ENCODE measurements at places on chromosomes 12 and 14.

DNA sequence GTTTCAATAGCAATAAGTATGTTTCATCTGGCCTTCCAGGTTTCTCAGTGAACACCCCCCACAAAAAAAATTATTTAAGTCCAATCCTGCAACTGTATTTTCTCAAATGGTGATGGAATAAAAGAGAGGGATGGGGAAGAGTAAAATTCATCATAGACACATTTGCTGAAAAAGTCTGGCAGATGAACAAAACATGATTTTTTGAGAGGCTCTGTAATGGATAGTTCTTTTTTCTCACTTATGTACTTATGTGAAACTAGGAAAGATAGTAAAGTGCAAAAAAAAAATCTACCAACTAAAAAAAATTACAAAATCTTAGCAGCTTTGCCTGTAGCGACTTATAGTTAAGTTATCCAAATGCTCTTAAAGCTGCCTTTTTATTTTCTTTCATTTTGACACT, 412.4 kb downstream of the FOXG1 start:
- DNase-seq, result no peak

DNA sequence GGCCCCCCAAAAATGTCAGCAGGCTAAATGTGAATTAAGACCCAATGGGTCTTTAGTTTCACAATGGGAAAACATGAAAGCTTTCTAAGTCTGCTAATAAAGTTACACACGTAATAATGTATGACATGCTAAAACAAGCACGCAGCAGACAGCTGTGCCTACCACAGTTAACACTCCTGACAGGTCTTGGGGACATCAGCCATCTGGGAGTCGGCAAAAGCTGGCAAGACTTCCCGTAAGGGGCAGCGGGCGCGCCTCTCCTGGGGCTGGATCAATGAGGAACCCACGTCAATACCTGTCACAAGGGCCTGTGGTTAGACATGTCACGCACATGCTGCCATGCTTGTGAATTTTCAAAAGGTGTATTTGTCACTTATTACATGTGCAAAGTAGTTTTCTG, 45.0 kb downstream of the ACTN1 start:
- no peak for DNase-seq

DNA sequence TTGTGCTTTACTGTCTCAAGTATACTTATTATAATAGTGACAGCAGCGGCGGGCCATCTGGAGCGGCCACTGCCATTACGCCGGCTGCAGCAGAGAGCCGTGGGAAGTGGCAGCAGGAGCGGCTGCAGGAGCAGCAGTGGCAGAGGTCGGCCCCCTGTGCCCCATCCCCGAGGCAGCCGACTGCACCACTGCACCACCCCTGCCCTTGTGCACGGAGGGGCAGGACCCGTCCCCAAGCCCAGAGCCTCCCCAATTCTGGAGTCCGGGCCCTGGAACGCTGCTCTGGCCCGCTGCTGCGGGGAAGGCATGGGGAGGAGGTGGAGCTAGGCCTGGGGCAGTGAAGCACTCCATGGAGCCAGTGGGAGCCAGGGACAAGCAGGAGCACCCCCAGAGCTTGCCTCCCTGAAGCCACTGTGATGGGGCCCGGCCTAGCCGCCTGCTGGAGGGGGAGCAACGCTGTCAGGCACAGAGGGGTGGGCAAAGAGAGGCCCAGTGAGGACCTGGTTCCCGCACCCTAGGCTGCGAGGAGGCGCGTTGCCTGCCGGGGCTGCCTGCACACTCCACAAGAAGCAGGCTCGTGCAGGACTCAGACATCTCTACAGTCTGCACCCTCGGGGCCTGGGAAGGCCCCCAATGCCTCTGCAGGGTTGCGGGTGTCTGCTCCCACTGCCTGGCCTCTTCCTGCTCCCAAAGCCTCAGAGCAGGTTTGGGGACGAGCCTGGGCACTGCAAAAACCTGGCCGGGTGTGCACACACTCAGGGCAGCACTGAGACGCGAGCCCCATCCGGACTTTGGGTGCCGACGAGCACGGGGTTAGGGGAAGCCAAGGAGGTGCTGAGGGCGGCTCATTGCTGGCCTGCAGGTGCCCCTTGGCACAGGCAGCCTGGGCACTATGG, 74.2 kb upstream of the RASSF8 start:
- DNase-seq, result no peak

DNA sequence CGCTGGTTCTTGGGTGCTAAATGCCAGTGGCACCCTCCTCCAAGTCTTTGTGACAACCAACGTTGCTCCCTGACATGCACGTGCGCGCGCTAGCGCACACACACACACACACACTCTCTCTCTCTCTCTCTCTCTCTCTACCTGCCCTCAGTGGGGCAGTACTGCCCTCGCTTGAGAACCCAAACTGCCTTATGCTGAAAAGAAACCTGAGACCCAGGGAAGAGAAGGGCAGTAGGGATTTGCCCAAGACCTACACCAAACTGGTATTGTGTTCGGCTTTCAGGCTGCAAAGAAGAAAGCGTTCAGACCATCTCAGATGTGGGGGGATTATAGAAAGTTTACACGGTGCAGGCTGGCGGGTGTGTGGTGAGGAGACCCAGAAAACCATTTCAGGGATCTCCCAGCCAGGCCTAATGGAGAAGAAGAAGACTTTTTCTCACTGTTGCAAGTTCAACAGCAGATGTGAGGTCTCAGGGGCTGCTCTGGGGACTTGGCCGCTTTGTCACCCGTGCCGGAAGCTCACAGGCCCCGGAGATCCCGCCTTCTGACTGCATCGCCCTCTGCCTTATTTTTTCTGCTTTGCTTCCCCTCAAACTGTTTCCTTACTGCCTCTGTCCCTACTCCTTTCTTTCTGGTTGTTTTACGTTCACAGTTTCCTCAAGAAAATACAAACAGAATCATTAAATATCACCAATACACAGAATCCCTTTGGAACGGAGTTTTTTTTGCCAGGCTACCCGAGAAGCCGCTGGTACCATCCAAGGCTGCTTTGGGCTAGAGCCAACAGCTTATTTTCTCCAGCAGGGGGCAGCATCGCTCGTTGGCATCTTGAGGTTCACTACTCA, 82.4 kb downstream of the PPM1A start:
- peak; percentile 81 for DNase-seq

DNA sequence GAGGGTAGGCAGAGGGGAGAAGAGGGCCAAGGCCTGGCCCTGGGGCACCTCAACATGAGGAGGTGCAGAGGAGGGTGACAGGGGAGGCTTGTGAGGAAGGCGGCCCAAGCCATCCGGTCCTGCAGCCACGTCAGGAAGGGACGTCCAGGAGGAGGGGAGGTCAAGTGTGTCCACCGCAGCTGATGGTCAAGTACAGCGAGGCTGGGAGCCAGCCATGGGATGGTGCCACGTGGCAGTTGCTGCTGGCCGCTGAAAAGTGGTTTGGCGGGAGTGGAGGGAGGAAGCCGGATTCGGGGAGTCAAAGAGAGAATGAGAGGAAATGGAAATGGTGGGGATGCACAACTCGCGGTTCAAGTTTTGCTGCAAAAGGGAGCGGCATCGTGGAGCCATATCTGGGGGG, 41.2 kb downstream of the PRIMA1 start:
- no peak for DNase-seq

- DNase-seq, result no peak
Measured at GRCh38 chr12:65911321-65911720, 87.0 kb downstream of the HMGA2 start.

- no peak for DNase-seq
Measured at GRCh38 chr14:101232340-101233020, 328.8 kb upstream of the DIO3 start.

GRCh38 chr12:124814741-124815613, 48.7 kb downstream of the SCARB1 start:
- no peak for DNase-seq

DNA sequence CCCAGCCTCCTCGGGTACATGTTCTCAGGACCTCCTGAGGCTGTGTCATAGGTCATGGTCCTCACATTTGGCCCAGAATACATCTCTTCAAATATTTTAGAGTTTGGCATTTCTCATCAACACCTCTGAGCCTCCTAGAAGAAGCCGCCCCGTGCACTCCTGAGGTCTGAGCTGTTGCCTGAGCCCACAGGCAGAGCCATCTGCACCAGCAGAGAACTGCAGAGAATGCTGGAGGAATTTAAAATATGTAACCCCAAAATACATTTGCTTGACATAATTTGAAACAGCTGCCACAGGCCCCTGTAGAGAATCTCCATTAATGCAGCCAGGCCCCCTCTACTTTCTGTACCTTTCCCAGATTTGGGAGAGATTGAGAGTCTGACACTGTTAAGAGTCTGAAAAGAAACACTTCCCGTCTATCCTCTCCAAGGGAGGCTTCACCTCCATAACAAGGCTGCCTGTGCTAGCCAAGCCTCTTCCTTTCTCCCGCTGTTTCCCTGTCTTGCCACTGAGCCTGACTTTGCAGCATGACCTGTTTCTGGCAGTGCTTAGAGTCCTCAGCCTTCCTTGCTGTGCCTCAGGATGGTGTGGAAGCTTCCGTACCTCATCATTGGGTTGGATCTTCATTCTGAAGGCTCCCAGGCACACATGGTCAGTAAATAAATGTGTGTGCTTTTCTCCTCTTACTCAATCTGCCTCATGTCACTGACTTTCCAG, 95.4 kb upstream of the SFSWAP start:
- no peak for DNase-seq

DNA sequence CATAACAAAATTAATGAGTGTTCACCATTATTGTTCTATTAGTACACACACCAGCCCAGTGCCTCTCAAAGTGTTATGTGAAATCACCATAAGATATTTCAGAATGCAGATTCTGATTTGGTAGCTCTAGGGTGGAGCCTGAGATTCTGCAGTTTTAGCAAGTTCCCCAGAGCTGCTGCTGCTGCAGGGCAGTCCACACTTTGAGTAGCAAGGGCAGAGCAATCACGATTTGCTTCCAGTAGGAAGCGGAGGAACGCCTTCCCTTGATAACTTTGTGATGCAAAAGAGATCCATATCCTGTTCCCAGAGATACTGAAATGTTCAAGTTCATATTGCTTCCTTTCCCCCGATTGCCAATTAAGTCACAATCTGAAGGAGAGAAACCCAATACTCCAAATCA, 57.9 kb downstream of the SLC17A8 start:
- DNase-seq, result no peak

- no peak for DNase-seq
Measured at GRCh38 chr14:104512061-104512460, 67.5 kb upstream of the C14orf180 start.

- DNase-seq, result no peak
Measured at GRCh38 chr12:27003421-27004381, 10.5 kb downstream of the TM7SF3 start.

DNA sequence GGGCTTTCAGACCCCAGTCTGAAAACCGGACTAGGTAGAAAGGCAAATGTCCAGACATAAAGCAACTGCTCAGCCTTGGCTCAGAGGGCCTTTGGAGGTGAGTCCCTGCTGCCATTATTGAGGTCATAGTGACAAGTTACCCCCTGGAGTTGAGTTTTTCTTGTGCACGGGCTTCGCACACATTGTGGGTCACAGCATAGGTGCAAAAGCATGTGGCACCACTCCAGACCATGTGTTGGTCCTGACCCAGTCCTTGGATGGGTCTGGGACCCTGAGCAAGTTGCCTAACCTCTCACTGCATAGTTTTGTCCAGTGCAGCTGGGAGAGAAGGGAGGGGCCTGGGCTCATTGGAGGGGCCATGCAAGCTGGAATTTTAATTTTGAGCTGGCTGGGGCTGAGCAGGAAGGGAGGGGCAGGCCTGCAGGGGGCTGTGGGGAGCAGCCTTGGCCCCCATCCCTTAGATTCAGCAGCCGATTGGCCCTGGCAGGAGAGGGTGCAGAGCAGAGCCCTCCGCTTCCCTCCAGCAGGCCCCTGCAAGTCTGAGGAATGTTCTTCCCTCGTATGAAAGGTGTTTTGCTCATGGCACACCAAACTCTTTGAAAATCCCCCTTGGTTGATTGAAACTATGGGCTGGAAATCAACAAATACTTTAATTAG, 4.2 kb upstream of the KRT5 start:
- DNase-seq, result peak; percentile 8

- DNase-seq, result no peak
Measured at GRCh38 chr14:64937821-64938193, 4.7 kb downstream of the GPX2 start.

- DNase-seq, result peak; percentile 33
Measured at GRCh38 chr14:102778338-102779083, 1.3 kb downstream of the TRAF3 start.

GRCh38 chr12:65926119-65926908, 102.0 kb downstream of the HMGA2 start:
- no peak for DNase-seq

DNA sequence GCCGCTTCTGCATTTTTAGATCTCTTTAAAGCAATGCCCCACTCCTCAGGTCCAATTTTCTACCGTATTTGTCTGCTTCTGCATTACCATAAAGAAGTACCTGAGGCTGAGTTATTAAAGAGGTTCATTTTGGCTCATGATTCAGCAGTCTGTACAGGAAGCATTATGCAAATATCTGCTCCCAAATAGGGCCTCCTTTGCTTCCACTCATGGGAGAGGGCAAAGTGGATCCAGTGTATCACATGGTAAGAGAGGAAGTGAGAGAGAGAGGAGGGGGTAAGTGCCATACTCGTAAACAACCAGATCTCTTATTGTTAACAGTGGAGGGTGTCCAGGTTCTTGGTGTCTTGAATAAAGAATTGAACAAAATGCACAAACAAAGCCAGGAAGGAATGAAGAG, 316.1 kb upstream of the SEL1L start:
- DNase-seq, result no peak

DNA sequence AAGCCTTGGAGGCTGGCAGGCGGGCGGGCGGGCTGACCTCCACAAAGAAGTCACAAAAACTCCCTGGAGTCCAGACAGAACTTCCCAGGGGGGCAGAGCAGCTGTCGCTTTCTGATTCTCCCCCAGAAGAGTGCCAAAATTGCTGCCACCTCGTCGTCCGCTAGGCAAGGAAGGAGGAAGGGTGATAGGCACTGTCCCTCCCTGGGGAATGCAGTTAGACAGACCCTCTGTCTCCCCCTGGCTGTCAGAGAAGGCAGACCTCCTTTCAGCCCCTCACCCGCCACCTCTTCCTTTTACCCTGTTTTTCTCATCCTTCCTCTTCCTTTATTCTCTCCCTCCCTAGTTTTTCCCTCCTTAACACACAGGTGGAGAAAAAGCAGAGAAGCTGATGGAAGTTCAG, 18.7 kb downstream of the GRIN2B start:
- no peak for DNase-seq

GRCh38 chr12:93944201-93944600, 204.2 kb upstream of the PLXNC1 start:
- no peak for DNase-seq

DNA sequence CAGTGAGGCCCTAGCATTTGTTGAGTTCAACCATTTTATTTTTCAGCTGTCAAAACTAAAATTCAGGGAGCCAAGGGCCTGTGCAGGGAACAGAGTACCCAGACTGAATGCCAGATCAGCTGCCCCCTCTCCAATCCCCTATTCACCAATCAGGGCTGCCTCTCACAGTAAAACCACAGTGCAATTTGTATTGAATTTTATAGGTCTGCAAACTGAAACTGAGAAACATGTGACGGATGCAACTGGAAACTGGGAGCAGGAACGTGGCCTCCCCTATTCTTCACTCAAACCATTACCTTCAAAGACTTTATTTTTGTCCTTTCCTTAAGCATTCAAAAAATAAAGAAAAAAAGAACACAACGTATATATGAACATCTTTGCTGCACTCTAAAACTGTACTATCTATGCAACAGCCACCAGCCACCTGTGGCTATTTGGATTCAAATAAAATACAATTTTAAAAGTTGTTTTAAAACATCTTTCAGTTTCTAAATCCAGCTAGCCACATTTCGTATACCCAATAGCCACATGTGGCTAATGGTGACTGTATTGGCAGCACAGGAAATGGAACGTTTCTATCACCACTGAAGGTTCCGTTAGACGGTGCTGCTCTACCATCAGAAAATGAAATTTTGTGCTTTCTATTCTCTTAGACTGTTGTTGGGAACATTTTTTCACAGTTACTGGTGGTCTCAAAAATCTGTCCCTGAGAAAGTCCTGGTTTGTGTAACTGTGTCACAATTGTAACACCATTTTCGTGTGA, 371.3 kb upstream of the FAR2 start:
- no peak for DNase-seq

Data from activated CD4-positive, alpha-beta memory T cell treated with anti-CD3 and anti-CD28 coated beads, Interleukin-2, amount 10 ng/mL, durations not matched to agents 7 days and 5 days (primary cell).